Activated T-helper 1 cell treated with anti-CD3 and anti-CD28 coated beads, Interleukin-2, amount 50 U/mL, for 16 hours (primary cell): ENCODE measurements at places on chromosomes 1 and 21.

GRCh38 chr1:87972811-87973210 is 644.1 kb downstream of the LMO4 start:
- DNase-seq: no peak

DNA sequence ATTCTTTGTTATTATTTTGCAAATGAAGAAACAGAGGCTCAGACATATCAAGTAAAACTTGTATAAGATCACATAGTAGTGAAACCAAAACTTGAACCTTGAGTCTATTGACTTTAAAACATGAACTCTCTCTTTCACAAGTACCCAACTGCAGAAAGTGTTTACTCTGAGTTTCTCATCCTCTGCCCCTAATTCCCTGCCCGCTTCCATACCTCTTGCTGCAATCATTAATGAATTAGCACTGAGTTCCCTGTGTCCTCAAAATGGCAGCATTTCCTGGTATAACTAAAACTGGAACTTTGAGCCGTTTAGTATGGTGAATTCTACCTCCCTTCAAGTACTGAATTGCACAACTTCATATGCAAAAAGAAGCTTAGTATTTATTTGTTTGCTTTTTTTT is 147.7 kb upstream of the DNAH14 start:
- no peak for DNase-seq

- DNase-seq: no peak
Observed at GRCh38 chr1:226977643-226978431, 37.7 kb downstream of the COQ8A start.

DNA sequence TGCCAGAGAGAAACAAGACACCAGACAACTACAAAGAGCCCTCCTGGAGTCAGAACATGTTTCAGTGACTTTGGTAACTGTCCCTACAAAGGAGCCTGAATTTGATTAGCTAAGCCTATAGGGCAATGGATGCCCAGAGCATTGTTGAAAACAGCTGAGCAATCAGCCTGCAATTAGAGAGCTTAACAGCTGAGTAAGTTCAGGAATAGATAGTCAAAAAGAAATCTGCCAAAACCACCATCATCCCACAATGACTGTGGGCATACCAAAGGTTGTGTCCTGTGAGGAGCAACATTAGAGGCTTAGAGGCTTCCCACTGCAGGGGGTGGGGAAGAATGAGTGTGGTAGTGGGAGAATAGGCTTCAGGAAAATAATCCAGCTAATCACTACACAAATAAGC is 32.1 kb downstream of the SH3BP5L start:
- no peak for DNase-seq

DNA sequence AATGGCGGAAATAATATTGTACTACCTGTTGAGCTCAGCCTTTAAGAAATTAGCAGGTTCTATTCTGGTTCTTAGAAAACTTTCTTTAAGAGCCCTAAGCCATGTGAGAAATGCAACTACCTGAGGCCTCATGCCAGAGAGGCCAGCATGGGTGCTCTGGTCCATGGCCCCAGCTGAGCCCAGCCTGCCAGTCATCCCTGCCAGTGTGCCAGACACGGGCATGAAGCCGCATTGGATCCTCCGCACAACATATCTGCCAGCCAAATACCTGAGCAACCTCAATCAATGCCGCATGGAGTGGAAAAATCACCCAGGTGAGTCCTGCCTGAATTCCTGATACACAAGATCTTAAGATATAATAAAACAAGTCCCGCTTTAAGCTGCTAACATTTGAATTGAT is 91.8 kb downstream of the C21orf91 start:
- DNase-seq: no peak

DNA sequence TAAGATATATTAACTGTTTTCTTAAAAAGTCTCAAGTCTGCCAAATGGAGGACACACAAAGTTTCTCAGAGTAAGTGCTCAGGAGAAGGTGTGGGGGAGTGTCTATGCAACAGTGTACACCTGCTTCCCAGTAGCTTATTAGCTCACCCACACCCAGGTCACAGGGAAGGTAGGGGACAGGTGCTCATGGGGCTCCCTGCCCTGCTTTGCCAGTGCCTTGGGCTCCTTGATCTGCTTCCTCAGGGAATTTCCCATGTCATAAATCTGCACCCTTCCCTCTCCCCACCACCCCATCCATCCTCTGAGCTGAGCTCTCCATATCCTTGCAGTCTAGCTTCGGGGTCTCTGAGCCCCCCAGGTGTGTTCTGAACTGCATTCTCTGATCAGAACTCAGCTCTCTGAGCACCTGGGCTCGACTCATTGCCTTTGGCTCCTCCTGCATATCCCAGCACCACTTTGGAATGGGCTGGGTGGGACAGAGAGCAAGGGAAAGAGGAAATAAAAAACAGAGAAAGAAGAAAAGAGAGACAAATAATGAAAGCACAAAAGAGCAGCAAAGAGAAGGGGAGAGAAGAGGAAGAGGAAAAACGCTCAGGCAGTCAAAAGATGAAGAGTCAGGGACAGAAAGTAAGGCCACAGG is 87.0 kb upstream of the ATP1B1 start:
- no peak for DNase-seq

DNA sequence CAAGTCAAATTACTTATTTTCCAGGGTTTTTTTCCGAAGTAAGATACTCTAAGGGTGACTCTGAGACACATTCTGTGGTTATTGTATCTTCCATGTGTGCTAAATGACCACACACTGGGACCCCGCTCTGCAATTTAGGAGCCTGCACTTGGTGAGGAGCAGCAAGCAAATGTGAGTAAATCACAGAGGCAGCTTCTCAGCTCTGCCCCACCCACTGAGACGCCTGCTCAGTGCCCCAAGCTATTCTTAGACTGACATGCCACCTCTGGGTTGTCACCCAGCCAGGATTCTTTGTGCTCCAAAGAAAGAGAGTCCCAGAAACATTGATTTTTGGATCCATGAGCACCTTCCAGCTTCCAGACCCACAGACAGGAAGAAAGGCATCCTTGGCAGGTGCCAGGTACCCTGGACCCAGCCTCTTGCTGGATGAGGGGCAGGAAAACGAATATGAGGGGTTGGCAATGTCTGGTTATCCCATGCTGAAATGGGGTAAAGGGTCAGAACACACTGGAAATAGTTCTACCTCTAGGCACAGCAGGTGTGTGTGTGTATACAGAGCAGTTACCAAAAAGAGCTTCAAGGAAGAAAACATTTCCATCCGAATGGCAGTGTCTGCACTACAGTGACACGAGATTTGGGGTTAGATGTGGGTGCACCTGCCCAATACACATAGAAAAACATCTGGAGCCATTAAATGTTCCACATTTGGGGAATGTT is 41.2 kb downstream of the TNR start:
- no peak for DNase-seq

DNA sequence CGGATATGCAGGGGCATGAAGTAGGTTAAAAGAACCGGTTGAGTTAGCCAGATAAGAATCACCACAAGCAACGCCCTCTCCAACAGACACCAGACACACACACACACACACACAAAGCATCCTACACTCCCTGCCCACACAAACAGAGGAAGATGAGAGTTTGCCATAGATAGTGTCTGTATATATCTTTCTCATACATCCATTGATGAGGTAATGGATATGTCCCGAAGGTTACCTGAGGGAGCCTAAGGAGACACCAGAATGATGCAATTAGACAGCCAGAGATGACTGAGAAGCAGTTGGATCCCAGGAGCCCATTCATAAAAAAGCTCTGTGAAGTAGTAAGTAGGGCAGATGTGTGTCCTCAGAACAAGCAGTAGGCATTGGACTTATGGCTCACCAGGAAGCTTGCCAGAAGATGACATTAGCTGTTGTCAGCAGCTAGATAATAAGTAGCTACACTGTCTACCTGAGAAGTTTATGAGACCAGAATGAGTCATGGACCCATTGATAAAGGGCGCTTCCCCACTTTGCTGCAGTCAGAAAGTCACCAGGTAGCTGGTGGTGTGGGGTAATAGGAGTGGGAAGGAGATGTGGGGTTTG is 247.0 kb downstream of the KCNT2 start:
- DNase-seq: no peak

- no peak for DNase-seq
Observed at GRCh38 chr1:22850681-22851080, 122.0 kb downstream of the LACTBL1 start.

- DNase-seq: no peak
Observed at GRCh38 chr1:155125946-155126555, 1.6 kb upstream of the EFNA1 start.

- no peak for DNase-seq
Observed at GRCh38 chr1:109247401-109248365, 1.7 kb upstream of the CELSR2 start.

DNA sequence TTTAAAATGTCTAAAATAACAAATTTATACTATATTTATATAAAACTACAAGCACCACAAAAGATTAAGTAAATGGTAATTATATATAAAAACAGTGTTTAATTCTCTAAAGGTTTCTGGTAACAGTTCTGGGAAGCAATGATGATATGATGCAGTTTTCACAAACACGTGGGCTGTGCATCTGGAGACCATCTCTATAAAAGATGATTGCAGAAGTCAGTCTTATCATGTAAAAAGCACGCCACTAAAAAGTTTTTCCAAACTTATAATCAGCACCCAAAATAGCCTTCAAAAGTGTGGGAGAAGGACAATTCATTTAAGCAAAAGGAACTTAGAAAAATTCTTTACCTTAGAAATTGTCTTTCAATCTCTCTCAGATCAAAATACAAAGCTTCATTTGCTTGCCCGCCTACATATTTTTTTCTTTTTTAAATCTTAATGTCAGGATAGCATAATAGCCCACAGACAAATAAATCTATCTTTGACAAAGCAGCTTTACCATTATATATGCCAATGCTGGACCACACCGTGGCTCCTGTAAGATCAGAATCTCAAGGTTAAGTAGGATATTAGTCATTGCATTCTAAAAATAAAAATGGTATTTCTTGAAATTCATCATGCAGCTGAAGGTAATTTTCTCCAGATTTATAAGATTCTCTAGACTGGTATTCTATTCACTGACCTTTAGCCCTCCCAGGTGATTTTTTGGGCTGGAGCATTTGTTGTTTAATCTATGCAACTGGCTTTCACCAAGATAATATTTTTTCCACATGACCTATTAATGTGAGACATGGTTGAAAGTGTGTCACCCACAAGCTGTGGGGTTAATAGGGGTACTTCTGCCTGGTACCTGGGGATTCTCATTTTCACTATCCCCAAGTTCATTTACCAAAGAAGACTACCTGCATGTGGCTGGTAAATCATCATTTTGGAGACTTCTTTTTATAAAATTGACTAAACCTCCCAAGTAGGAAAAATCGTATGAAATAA is 189.6 kb upstream of the ST6GALNAC5 start:
- DNase-seq: no peak

GRCh38 chr1:238476841-238477240 is 586.1 kb upstream of the ZP4 start:
- DNase-seq: no peak

- no peak for DNase-seq
Observed at GRCh38 chr1:172915271-172915670, 135.5 kb downstream of the TNFSF18 start.

- no peak for DNase-seq
Observed at GRCh38 chr1:54323921-54324250, 82.3 kb downstream of the SSBP3 start.

DNA sequence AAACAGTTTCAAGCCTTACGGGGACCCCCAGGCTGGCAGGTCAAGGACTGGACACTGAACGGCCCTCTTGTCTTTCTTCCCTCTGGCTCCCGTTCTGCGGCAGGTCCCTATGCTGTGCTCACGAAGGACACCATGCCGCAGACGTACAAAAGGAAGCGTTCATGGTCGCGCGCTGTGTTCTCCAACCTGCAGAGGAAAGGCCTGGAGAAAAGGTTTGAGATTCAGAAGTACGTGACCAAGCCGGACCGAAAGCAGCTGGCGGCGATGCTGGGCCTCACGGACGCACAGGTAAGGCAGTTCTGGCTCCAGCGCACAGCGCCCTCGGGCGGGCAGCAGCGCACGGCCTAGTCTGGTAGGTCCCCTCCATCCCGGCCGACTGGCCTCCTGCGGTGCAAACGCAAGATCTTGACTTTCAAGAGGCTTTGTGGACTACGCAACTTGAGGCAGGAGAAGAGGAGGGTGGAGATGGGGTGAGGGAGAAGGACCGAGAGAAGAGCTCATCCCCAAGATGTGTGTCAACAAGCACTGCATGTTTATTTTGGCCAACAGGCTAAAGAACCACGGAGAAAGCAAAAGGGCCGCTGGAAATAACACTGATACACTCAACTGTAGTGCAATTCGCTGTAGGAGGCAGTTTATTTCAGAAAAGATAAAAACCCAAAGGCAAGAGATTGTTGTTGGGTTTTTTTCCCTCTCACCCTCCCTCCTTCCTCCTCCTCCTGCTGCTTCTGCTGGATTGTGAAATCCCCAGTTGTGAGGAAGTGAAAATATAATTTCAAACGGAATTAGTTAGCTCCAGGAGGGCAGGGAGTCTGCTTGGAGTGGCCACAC is 3.0 kb downstream of the HLX start:
- no peak for DNase-seq

DNA sequence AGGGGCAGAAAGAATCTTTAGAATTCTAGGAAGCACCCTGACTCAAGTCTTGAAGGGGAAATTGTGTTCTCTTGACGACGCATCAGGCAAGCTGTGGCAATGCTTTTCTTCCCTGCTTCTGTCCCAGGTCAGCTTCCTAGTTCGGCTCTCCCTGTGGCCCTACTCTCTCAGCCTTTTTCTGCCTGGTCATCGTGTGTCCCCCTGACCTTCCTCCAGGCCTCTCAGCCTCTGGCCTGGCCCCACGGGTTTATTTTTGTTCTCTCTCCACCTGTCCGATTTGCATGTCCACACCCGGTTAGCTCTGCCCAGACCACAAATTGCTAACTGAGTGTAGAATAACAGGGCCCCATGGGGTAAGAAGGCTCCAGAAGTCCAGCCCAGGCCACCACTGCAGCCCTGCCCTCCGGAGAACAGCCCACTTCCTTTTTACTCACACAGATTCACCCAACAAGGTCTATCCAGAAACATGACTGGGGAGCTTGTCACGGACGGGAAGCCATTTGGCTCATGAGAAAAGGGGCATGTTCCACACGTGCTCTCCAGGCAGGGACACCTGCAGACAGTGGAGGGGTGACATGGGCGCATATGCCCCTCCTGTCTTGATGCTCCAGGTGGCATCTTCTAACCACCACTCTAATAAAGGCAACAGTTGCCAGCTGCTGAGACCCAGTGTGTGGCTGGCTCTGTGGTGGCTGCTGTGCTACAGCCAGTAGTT is 9.8 kb downstream of the KCNN3 start:
- no peak for DNase-seq

DNA sequence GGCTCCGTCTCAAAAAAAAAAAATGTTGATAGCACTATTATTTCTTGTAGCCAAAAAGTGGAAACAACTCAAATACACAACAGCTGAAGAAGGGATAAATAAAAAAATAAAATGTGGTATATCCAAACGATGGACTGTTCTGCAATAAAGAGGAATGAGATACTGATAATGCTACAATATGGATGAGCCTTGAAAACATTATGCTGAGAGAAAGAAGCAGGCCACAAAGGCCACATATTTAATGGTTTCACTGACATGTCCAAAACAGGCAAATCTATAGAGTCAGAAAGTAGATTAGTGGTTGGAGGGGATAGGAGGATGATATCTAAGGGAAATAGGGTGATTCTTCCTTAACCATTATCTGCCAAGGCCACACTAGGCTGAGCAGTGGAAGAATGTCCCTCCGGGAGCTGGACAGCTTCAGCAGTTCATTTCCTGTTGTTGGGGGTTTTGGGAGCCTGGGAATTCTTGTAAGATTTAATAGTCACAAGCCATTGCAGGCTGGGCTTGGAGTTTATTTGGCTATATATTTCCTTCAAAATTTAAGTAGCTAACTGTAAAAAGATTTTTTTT is 53.5 kb downstream of the ST3GAL3 start:
- DNase-seq: no peak
